ENCODE measurements at places on chromosomes 5 and 9. TPM values are rescaled to one million over a fixed set of nuclear protein-coding genes. Genes with fewer than 3 reads are reported as not detected.
A peak's percentile ranks its signal among the peaks of the same experiment; 100 is the strongest.

GRCh38 chr5:116600876-116601275, 26.3 kb upstream of the SEMA6A start:
- no peak for DNase-seq

The CYFIP2 gene
- 43.2 TPM for total RNA-seq

GRCh38 chr5:3393920-3394597, 201.6 kb upstream of the IRX1 start:
- no peak for DNase-seq

The SLC34A1 gene
- total RNA-seq = 0.12 TPM

The SLC1A1 gene
- total RNA-seq = 1.1 TPM

DNA sequence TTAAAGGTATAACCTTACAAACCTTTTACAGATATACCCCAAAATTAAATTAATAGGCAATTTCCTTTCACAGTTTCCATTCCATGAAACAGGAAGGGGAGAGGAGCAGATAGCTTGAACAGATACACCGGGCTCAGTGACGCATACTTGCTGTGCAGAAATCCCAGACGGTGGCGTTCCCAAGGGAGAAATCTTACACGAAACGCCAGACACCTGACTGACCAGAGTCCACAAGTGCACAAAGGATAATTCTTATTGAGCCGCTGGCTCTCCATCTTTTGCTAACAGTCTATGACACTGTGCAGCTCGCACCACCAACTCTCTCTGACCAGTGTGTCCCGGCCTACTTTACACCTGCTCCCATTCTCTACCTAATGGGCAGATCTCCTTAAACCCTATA, 37.4 kb downstream of the PTCH1 start:
- no peak for DNase-seq

DNA sequence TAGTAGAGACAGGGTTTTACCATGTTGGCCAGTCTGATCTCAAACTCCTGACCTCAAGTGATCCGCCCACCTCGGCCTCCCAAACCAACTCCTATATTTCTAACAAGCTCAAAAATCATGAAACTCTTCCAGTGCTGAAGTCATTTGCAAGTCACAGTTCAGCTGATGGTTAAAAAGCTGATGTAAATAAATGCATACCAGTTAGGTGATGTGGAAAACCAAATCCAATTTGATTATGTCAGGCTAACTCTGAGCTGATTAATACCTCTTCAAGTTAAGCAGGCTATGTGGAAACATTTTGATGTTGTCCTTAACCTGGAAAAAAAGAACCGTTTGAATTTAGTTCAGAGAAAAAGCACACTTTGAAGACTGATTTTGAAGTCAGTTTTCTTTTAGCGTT, 51.0 kb downstream of the TMEM252 start:
- DNase-seq = no peak

DNA sequence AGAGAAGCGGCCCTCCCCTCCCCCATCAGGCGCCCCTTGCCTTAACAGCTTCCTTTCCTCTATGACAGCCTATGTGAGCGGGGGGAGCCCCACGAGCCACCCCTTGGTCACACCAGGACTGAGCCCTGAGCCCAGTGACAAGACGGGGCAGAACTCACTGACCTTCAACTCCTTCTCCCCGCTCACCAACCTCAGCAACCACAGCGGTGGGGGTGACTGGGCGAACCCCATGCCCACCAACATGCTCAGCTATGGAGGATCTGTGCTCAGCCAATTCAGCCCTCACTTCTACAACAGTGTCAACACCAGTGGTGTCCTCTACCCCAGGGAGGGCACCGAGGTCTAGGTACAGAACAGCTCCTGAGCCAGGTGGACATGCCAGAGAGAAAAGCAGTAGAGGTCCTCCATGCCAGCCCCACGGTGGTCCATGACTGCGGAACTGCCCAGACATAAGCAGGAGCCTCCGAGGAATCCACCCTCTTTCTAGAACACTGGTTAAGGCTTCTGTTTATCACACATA, 2.6 kb downstream of the FOXI1 start:
- DNase-seq = no peak

DNA sequence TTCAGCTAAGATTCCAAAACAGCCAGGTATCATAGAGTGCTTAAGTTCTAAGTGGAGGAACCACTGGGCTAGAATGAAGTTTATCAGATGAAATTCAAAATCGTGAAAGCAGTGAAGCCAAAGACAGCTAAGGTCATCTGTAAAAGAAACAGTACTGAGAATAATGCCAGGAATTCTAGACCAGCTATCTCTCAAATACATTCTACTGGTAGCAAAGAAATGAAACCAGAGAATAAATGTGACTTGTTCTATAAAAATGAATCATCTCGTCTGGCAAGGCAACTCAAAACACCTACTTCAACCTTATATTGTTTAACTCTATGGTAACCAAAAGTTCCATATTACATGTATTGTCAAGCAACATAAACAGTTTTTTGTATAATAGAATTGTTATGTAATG, 51.3 kb upstream of the RGMB start:
- DNase-seq = no peak

GRCh38 chr9:136719195-136719880, 7.0 kb downstream of the DIPK1B start:
- no peak for DNase-seq

GRCh38 chr9:91359083-91359482, 2.6 kb downstream of the AUH start:
- DNase-seq = no peak

GRCh38 chr5:164748861-164749260, 1243.4 kb downstream of the MAT2B start:
- DNase-seq = no peak

DNA sequence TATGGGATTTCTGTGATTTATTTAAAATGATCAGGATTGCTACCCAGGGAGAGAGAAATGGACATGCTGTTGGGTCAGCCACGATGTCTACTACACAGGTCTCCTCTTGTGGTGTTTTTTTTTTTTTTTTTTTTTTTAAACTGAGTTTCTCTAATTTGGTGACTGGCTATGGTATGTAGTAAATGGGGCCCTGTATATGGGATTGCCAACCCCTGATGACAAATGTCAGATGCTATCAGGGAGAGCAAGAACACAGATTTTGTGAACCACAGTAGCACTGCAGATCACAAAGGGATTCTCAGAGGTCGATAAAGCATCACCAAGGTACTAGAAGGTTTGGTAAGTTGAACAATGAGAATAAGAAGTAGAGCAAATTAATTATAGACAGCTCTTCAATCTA, 16.5 kb upstream of the TNFAIP8 start:
- no peak for DNase-seq

GRCh38 chr9:99425923-99426842, 204.1 kb downstream of the SEC61B start:
- no peak for DNase-seq

- DNase-seq = no peak
These were observed 48.4 kb upstream of the EPB41L4B start for GRCh38 chr9:109369285-109369684.

- DNase-seq = no peak
These were observed 27.1 kb upstream of the LRRC14B start for GRCh38 chr5:164244-164643.

DNA sequence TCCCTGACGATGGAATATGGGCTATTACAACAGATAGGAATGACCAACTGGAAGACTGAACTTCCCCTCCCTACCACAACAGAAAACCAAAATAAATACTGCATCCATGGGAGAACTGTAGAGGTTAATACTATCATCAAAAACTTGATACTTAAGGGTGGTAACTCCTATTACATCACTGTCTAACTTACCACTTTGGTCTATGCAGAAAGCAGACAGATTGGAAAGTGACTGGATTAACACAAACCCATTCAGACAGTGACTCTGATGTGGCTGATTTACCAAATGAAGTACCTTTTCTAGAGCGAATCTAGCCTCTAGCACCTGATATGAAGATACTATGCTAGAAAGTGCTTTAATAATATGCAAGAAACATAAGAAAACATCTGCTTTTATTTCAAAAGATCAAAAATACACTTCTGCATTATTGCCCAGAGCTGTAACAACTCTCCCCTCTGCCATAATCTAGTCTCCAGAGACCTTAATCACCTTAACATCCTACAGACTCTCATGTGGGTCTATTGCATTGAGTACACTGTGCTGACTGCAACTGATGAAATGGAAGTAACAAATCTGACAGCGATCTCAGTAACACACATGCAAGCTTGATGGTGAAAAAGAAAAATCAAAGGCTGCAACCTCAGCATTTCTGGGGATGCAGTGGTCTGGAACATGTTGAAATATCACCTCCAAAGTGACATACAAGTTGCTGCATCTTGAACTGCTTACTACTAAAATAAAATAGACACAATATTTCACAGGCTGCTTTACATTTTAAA, 62.7 kb downstream of the EPB41L4A start:
- DNase-seq = no peak

The TMOD1 gene
- total RNA-seq = 164 TPM

- no peak for DNase-seq
These were observed 852.1 kb downstream of the MAT2B start for GRCh38 chr5:164357395-164358033.

- no peak for DNase-seq
These were observed 4.9 kb upstream of the ROR2 start for GRCh38 chr9:91954841-91955471.

DNA sequence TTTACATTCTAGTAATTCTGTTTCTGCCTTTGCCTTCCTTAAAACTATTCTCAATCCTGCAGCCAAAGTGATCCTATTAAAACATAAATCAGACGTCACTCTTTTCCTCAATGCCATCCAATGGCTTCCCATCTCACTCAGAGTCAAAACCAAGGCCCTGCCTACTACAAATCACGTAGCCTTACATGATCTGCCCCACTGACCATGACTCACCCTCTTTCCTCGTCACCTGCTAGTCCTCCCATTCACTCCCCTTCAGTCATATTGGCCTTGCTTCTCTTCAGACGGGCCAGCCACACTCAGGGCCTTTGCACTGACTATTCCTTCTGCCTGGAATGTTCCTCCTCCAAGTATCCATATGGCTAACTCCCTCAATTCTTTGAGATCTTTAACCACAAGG, 39.0 kb upstream of the DMXL1 start:
- no peak for DNase-seq

DNA sequence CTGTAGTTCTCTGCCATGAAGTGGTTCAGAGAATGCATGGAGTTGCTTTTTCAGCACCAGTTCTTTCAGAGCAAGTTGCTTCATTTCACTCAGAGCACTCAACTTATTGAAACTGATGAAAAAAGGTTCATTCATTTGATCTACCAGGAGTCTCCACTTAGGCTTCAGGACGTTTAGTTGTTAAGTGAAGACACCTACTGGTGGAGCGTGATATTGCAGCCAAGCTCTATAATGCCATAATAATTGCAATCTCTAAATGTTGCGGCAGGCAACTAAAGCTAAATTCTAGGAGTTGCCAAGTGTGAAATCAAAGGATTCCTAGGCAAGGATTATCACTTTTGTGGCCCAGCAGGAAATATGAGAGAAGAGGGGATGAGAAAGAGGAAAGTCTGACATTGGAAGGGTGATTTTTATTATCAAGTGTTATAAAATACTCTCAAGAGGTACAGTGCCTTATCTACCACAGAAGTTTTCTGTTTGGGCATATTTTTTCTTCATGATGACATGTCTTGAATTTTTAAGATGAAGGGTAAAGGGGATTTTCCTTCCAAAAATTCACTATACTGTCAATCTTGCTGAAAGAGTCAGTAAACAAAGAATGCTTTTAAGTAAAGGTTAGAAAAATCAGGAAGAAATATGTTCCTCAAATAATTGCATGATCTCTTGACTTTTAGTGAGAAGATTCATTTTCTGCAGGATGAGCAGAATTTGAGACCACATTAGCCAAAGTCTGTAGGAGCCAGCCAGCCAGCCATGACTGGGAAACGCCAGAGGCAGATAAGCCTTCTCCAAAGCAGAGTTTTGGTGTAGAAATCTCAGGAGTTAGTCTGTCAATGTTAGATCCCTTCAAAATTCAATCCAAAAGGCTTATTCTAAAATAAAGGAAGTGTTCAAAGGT, 83.4 kb downstream of the SH3PXD2B start:
- DNase-seq = no peak

GRCh38 chr5:158847772-158848171, 251.9 kb downstream of the EBF1 start:
- no peak for DNase-seq

The ADGRD2 gene
- not detected for total RNA-seq

The NUDT2 gene
- 21.7 TPM for total RNA-seq

The FAM151B gene
- 2.8 TPM for total RNA-seq

- peak; percentile 36 for DNase-seq
These were observed 7.5 kb upstream of the ERAP2 start for GRCh38 chr5:96868603-96869371.

The GABRA6 gene
- not detected for total RNA-seq

DNA sequence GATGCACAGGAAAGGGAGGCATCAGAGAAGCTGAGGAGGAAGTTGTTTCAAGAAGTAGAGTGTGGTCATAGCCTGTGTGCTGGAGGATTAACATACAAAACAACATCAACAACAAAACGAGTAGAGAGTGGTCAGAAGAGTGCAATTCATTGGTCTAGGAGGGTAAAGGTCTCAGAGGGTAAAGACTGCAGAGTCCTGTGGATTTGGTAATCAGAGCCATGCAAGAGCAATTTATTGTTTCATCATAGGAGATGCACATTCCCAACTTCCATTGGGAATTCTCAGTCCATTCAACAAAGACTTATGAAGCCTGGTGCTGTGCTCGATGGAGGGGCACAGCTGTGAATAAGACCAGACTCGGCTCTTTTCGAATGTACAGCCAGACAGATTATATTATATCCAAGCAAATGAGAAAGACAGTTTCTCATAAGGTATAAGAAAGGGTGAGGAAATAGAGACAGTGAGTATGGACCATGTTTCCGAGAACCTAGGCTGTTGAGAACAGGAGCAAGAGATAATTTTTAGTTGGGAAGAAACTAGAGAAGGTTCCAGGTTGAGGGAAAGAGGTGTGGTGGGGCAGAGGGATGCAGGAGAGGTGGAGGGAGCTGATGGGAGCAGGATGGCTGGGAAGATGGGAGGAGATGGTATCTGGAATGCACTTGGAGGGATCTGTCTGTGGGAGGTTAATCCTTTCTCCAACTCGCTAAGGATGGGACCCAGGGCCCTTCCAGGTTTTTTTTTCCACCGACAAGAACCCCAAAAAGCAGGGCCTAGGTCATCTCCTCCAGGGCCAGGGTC, 7.9 kb upstream of the MYORG start:
- DNase-seq = no peak

DNA sequence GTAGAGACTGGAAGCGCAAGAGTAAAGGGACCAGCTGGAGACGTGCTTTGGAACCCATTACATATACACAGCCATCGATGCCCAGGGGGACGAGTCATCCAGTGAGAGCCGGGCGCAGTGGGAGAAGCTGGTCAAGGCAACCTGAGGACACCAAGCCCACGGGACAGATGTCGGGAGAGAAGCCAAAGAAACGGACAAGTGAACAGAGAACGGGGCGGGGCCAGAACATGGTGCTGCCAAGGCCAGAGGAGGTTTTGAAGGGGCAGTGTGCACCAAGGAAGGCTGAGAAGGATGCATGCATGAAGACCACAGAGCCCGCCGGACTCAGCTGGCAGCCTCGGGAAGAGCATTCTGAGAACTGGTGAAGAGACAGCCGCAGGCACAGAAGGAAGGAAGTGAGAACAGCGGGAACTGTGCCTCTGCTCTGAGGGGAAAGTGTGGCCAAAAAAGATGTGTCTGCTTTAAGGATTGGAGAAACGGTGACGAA, 20.3 kb downstream of the CAMSAP1 start:
- peak; percentile 50 for DNase-seq

The DAB2 gene
- 57.9 TPM for total RNA-seq

The IL7R gene
- 1.1 TPM for total RNA-seq

Data from heart right ventricle (tissue), 16 donors.